ENCODE measurements at places on chromosomes 11 and 22.
A peak's percentile ranks its signal among the peaks of the same experiment; 100 is the strongest.

DNA sequence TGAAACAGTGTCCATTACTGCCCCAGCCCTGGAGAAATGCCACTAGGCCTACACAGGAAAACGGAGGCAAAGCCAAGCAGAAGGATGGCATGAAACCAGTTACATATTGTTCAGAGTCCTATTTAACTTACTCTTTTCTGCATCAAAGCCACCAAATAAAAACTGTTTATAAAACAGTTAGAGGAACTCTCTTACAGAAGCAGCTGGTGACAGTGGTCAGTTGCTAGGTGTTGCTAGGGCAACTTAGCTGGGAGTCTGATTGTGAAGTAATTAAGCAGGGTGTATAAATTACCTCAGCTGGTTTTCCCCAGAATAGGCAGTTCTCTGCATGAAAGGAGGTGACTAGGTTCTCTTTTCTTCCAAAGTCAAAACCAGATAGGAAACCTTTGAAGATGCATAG, 115.6 kb upstream of the ZBED5 start:
- peak; percentile 88 for DNase-seq

- DNase-seq, result no peak
These were observed 8.9 kb downstream of the TTC17 start for GRCh38 chr11:43367382-43368178.

GRCh38 chr11:2467695-2468055, 22.9 kb downstream of the KCNQ1 start:
- DNase-seq, result no peak

DNA sequence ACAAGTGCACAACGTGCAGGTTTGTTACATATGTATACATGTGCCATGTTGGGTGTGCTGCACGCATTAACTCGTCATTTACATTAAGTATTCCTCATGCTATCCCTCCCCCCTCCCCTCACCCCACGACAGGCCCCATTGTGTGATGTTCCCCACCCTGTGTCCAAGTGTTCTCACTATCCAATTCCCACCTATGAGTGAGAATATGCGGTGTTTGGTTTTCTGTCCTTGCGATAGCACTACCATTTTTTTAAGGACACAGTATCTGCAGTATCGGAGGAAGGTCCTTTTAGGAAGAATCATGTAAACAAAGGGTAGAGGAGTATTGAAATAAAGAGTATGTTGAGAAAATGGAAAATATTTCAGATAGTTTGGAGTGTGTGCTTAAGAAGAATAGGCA, 25.9 kb downstream of the PDE3B start:
- DNase-seq, result no peak

- no peak for DNase-seq
These were observed 59.6 kb upstream of the INCENP start for GRCh38 chr11:62064221-62064620.

DNA sequence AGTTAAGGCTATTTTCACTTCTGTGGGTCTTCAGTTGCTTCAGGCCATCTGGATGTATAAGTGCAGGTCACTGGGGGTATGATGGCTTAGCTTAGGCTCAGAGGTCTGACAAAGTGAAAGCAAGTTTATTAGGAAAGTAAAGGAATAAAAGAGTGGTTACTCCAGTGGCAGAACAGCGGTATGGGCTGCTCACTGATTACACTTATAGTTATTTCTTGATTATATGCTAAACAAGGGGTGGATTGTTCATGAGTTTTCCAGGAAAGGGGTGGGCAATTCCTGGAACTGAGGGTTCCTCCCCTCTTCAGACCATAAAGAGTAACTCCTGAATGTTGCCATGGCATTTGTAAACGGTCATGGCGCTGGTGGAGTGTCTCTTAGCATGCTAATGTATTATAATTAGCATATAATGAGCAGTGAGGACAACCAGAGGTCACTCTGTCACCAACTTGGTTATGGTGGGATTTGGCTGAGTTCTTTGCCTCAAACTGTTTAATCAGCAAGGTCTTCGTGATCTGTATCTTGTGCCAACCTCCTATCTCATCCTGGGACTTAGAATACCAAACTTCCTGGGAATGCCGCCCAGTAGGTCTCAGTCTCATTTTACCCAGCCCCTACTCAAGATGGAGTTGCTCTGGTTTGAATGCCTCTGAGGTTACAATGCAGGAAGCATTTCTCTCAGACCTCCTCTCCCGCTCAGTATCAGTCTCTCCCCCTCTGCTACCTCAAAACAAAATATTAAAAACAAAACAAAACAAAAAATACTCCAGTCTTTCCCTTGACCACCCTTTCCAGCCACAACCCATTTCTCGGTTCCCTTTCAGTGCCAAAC, 106.6 kb upstream of the SLC22A12 start:
- DNase-seq, result no peak

DNA sequence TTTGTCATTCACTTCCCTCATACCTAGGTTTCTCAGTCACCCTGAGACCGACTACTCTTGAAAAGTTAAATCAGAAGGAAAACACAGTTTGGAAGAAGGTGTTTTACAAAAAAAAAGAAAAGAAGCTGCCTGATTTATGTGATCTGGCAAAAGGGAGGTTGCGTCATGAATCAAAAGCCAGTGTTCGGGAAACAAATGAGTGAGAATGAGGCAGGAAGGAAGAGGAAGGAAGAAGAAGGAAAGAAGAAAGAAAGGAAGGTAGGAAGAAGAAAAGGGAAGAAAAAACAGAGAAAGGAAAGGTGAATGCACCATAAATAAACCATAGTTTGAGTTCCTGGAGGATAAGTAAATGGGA, 314.6 kb downstream of the BLID start:
- no peak for DNase-seq

DNA sequence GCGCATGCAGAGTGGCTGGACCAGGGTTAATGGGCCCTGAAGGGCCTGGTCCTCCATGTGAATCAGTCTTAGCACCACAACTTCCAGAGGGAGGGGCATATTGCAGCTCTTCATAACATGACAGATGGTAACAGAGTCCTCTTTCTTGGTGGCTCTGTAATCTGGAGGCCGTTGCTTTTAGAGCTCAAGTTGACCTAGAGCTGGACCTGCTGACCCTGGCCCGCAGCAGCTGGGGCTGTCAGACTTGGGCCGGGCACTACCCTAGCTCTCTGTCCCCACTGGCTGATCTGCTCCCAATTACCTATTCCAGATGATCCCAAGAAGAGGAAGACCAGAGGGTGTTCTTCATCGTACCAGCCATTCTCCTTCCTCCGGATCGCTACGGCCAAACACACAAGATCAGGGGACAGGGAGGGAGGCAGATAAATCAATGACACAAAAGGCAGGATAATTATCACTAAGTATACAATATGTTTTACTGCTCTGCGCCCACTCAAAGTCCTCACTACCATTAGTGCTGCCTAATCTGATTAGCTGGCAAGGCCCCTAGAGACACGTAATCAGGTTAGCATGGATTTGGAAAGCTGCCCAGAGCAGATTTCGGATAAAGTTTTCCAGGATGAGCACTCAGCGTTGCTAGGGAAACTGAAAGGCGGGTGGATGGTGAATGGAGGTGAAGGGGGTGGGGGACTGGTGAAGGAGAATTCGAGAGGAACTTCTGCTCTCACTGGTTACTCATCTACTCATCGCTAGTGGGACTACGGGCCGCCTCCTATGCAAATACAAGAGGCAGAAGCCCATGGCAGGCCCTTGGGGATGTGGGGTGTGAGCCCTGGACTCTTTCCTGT, 64.5 kb upstream of the PHOX2A start:
- no peak for DNase-seq

DNA sequence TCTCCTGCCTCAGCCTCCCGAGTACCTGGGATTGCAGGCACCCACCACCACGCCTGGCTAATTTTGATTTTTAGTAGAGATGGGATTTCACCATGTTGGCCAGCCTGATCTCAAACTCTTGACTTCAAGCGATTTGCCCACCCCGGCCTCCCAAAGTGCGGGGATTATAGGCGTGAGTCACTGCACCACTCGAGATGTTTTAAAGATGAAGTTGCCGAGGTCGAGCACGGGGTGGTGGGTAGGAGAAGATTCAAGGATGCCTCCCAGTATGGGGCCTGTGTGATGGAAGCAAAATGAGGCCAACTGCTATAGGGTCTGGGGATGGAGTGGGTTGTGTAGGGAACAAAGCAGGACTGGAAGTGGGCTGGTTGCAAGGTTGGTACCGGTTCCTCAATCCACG, 245.2 kb downstream of the MN1 start:
- DNase-seq, result no peak

GRCh38 chr22:49372530-49373288, 455.0 kb downstream of the BRD1 start:
- DNase-seq, result peak; percentile 84

GRCh38 chr11:47786373-47786772, 19.2 kb upstream of the FNBP4 start:
- no peak for DNase-seq

DNA sequence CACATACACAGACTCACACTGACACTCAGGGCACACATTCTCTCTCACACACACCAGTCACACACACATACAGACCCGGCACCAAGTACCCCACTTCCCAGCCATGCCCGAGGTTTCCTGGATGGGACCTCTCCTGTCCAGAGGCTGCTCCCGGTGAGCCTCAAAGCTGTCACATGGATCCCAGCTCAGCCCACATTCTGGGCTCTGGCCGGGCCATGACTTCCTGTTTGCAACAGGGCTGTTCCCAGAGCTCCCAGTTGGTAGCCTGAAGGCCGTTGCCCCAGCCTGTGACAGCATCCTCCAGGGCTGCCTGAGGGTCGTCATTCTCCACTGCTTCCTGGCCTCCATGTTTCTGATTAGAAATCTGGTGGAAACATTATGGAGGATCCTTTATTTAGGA, 14.6 kb upstream of the CYP2D6 start:
- no peak for DNase-seq

DNA sequence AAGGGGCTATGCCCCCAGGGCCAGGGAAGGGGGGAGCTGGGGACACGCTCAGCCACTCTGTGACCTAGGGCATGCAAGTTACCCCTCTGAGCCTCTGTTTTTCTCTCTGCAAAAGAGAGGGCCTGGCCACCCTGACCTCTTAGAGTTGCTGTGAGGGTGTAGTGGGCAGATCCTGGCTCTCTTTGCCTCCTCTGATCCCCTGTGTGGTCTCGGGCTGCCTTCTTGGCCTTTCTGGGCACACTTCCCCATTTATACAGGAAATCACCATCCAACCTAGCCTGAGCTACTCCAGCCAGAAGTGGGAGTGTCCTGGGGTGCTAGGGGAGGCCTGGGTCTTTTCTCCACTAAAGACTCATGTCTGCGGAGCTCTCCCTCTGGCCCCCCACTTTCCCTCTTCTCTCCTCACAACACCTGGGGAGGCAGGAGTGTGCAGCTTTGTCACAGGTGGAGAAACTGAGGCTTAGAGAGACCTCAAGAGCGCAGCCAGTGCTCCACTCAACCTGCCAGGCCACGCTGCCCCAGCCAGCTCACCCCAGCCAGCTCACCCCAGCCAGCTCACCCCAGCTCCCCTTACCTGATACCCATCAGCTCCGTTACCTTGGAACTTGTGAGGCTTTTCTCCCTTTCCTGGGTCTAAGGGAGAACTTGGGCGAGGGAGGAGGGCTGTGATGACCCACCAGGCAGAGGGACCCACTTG, 1.4 kb downstream of the AIFM3 start:
- DNase-seq, result no peak

GRCh38 chr22:19728271-19728670, 4.9 kb downstream of the GP1BB start:
- no peak for DNase-seq

DNA sequence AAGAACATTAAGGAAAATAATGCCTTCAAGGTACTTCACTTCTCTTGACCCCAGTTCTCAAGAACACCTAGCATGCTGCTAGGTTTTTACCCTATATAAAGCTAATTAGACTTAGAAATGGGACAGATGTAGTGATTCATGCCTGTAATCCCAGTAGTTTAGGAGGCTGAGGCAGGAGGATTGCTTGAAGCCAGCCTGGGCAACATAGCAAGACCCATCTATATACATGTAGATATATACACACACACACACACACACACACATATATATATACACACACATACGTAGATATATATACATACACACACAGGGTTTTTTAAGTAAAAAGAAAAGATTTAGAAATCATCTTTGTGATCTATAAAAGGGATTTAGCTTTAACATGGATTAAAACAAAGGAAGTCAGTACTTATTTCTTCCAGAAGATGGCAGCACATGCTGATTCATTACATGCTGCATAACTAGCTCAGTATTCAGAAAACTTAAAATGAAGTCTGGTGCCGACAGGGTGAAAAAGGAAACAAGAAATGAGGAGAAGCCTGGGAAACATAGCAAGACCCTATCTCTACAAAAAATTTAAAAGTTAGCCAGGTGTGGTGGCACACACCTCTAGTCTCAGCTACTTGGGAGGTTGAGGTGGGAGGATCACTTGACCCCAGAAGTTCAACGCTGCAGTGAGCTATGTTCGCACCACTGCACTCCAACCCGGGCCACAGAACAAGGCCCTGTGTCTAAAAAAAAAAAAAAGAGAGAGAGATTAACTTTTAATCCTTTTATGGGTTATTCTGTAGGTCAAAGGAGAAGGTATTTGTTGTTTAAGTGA, 28.5 kb upstream of the RBX1 start:
- peak; percentile 6 for DNase-seq

DNA sequence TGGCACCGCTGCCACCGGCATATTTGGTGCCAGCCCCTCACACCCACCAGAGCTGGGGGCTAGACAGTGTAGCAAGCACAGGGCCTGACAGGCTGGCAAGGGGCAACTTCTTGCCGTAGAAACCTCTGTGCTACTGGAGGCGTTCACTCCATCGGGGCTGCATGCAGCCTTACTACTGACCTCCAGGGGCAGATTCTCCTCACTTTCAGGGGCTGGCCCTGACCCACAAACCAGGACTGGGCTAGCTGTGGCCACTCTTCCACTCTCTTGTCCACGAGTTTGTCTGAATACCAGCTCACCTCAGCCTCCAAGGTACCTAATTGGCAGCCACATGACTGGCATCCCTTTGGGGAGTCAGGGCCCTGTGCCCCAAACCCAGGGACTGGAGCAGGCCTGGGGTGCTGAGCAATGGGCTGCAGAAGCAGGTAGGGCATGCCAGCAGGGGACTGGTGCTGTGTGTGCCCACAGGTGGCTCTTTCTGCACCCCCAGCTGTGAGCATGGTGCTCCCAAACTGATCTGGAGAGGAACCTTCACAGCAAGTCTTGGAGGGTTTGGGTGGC, 2.1 kb upstream of the LMO1 start:
- DNase-seq, result no peak

DNA sequence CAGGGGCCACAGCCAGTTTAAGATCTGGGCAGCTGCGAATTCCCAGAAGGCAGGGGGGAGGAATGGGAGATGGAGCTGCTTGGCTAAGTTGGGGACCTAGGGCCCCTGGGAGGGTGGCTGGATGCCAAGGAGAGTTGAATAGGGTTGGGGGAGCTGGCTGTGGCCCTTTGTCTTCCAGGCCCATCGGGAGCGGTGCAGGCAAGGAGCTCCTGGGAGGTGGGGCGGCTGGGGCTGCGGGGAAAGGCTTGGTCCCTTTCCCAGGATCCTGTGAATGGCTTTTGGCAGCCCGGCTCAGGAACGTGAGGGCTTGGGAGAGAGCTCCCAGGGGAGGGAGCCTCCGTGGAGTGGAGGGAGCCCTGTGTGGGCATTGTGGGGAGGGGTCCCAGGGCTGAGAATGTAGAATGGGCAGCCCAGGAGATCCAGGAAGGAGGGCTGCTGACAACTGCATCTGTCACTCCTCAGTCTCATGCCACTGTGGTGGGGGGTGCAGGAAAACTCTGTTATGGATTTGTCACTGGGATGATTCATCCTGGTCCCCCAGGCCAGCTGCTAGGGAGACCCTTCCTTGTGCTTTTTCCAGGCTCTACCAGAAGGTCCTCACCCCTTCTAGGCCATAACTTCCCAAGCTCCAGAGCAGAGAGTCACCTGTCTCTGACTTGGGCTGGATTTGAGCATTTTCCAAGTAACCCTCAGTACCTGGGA, 6.0 kb downstream of the FREY1 start:
- DNase-seq, result no peak

GRCh38 chr11:35887737-35888136, 56.1 kb upstream of the LDLRAD3 start:
- DNase-seq, result no peak
